ENCODE measurements at places on chromosomes 5 and 9.

GRCh38 chr5:7412409-7412808 lies 16.5 kb downstream of the ADCY2 start:
- no peak for DNase-seq

GRCh38 chr9:77987880-77988525 lies 43.6 kb downstream of the GNAQ start:
- DNase-seq, result no peak

DNA sequence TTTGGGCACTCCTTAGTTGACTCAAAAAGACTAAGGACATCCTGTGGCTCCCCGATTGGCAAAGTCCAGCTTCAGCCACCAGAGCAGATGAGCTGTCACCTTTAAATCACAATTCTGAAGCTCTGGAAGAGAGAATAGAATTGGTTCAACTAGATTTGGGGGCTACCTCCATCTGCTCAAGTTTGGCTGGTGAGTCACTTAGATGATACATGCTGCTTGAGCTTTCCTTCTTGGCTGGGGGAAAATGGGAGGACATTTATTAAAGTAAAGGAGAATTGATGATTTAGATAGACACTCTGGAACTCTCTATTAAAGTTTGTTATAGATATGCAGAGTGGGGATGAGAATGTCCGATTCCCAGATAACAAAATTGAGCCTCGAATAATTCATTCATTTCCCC lies 30.0 kb upstream of the GRIA1 start:
- no peak for DNase-seq

- DNase-seq, result no peak
Observed at GRCh38 chr5:74361406-74362358, 278.8 kb downstream of the ENC1 start.

DNA sequence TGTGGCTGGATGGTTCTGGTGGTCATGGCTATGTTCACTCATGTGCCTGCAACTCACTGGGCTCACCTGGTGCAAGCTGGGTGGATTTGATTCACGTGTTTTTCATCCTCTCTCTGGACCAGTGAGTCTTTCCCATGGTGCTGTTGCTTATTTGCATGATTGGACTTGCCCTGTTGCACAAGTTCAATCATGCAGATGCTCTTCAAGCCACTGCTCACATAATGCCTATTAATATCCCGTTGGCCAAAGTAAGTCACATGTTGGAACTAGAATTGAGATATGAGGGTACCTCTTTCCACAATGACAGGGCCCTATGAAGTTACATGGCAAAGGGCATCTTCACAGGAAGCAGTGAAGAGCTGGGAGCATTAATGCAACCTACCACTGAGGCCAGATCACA lies 26.5 kb upstream of the MROH2B start:
- no peak for DNase-seq

DNA sequence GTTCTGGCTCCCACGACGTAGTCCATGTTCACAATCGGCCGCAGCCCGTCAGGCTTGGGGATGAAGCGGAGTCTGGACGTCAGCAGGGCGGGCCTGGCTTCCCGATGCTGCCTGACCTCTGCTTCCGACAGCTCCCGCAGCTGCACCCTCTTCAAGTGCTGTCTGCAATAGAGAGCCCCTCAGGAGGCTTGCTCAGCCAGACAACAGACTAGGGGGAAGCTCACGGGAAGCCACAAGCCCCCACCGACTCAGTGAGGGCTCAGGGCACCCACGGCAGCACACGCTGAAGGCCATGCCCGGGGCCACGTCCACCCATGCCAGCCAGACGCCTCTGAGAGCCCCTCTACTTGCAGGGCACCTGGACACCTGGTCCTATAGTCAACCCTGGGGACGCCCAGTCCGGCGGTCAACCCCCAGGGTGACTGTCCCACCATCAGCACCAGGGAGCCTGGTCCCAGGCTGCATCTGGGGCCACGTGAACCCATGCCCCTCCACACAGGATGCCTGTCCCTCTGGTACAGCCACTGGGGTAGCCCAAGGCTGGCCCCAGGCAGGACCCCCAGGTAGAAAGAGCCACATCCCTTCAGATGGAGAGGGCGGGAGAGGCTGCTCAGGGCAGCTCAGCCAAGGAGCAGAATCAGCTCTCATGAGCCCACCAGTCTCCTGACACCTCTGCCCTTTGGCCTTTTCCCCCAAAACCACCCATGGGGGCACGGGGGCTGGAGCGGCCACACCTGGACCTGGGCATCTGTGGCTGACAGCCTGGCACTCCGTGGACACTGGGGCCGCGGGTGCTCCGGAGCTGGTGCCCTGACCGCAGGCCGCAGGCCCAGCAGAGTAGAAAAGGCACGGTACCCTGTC lies 14.5 kb downstream of the TERT start:
- DNase-seq, result no peak

GRCh38 chr5:135979510-135979909 lies 24.7 kb upstream of the LECT2 start:
- DNase-seq, result no peak

DNA sequence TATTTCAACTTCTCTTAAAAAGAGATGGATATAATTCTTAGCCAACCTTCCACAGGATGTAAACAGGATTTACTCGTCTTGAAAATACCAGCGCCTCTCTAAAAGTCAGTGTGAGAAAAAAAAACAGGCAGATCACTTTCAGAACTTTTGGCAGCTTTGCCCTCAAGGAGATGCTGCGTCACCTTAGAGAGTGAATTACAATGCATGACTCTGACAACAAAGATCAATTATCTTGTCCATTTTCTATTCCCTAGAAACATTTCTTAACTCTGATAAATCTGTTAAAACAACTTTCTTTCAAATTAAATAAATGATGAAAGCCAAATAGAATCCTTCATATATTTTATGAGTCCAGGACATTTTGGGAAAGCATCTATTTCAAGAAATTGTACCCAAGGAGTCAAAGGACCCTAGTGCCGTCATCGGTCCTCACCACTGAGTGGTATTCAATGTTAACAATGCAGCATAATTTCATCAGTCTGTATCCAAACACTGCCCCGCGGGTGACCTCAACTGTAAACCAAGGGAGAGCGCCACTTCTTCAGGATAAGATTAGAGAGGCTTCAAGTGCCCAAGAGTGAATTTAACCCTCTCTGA lies 536.0 kb downstream of the PDE4D start:
- DNase-seq, result no peak

DNA sequence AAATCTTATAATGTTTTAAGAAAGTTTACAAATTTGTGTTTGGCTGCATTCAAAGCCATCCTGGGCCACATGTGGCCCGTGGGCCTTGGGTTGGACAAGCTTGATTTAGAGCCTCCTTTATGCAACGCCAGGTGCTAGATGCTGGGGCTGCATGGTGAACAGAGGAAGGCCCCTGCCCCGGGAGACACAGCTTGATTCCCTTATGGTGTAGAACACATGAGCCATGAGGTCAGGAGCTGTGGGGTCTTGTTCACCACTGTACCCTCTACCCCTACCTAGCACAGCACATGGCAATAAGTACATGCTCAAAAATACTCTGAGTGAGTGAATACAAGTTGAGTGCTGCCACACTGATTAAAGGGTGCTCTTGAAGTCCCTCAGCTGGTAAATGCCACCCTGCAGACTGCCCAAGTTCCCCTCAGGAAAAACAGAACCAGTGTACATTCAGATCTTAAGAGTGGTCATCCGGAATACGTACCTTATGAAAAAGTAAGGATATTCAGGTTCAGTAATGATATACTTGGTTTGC lies 71.9 kb downstream of the ARRDC3 start:
- DNase-seq, result no peak

GRCh38 chr5:133825631-133826289 lies 142.7 kb downstream of the C5orf15 start:
- peak; percentile 26 for DNase-seq

DNA sequence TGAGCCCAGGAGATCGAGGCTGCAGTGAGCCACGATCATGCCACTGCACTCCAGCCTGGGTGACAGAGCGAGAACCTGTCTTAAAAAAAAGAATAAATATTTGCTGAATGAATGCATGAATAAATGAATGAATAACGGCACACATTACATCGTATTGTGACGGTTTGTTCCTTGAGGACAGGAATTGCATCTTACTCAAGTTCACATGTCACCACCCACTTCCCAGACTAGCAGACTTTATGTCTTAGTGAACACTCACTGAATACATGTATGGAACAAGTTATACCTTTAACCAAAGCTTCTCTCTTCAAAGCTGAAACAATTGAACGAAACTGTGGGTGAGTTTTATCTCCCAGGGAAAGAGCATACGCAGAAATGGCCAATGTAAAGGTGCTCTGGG lies 53.2 kb upstream of the TRAF1 start:
- no peak for DNase-seq

DNA sequence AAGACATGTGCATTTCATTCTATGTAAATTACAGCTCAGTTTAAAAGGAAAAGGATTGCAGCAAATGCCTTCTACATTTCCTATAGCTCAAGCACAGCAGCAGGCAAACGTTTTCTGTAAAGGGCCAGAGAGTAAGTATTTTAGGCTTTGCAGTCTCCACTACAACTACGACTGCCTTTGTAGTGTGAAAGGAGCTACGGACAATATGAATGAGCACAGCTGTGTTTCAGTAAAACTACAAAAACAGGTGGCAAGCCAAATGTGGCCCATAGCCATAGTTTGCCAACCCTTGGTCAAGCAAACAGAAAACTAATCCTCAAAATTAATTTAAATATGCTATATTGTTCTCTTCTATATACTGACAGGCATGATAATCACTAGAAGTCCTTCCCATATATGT lies 7.2 kb downstream of the PTBP3 start:
- DNase-seq, result no peak

GRCh38 chr5:177130211-177131018 lies 3.2 kb upstream of the NSD1 start:
- no peak for DNase-seq

DNA sequence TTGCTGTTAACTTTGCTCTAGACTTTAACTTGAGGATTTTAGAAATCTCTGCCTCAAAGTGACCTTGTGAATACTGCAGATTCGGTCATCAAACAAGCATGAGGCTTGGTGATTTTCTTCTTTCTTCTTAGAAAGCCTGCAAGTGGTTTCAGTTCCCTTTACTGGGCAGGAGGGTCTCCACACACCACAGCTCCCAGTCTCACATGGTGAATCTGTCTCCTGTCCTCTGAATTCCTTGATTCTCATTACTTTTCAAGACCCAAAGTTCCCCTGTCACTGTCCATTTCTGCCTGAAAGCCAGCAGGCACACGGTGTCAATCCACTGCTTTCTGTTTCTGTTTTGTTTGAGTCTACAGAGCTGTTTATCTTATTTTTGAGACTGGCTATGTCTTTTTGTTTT lies 14.1 kb downstream of the HSPB3 start:
- DNase-seq, result no peak

DNA sequence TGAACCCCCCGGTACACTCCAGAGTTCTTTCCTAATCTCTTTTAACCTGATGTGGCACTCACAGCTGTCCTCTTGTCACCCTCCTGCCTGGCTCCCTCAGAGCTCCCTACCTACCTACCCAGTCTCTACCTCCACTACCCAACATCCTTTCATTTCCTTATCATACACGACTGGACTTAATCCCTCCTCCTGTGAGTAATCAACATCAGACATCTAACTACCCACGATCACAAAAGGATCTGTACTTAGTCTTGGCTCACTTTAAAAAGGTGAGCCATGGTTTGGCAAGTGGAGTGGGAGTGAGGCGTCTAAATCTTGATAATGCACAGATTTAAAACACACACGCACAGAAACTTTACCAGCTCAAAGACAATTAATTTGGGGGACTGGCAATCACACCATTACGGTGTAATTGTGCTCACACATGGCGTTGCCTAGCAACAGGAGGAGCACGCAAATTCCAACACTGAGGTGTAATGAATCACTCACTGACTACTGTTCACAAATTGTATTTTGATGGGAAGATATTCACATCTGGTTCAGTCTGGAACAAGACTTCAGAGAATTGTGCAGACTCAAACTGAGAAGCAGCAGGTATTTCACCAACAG lies 235.9 kb downstream of the EPB41L4A start:
- no peak for DNase-seq

DNA sequence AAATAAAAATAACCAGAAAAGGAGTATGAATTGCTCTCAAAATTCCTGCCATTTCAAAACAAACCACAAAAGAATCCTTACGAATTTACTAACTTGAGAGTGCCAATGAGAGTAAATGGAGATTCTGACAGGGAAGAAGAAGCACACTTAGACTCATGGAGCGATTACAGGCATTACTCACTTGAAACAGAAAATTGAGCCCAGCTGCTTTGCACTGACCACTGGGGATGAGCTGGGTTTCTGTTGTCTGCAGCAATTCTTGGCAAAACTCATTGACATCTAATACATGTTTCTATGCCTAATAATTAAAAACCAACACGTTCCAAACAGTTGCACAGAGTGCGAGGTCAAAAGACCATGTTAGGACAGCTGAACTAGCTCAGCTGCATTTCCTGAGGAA lies 731.6 kb downstream of the DNAH5 start:
- no peak for DNase-seq

- no peak for DNase-seq
Observed at GRCh38 chr9:109499631-109500410, 1.7 kb upstream of the PTPN3 start.

- no peak for DNase-seq
Observed at GRCh38 chr5:101045689-101046088, 142.6 kb upstream of the ST8SIA4 start.

GRCh38 chr5:159515909-159516415 lies 185.7 kb upstream of the IL12B start:
- peak; percentile 59 for DNase-seq

GRCh38 chr5:109468737-109469420 lies 59.1 kb upstream of the PJA2 start:
- peak; percentile 70 for DNase-seq

DNA sequence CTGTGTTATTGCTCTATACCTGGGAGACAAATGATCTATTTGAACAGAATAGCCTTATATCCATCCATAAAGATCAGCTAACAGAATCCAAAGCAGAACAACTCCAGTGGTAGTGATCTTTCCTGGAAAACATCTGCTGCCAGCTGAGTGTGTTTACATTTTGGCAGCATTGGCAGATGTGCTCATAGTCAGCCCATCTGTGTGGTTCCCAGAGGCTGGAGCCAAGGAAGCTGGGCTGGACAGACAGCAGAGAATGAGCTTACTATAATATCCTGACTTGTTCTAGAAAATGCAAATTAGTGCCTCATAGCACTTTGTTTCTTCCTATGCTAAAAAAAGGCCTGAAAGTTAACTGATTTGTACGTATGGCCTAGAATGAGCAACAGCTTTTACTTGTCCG lies 99.7 kb downstream of the ST8SIA4 start:
- no peak for DNase-seq

DNA sequence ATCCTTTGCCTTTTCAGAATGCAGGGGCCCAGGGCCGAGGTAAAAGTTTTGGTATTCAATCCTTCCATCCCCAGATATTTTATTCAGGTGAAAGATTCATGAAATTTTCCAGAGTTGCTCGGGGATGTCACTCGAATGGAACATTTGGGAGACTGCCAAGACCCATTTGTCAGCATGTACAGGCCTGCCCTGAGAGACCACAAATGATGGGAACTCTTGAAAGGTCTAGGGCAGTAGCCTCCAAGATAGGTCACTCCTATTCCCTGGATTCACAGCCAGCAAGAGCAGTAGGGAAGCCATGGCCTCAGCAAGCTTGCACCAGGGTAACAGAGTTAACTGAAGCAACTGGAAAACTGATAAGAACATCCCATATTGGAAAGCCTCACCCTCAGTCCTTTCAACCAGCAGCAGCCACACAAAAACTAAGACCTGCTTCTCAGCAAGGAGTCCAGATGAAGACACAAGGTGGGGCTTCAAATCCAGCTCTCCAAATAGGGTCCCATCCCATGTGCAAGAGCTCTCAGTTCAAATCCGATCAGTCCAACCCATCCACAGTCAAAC lies 12.5 kb downstream of the CARD6 start:
- DNase-seq, result no peak

- DNase-seq, result no peak
Observed at GRCh38 chr5:169411786-169412430, 111.0 kb upstream of the SLIT3 start.

Measured in CD4-positive, alpha-beta T cell treated with Interleukin-6 at 100 ng/mL for 8 hours (primary cell).